ENCODE measurements at places on chromosomes 3 and 15.

DNA sequence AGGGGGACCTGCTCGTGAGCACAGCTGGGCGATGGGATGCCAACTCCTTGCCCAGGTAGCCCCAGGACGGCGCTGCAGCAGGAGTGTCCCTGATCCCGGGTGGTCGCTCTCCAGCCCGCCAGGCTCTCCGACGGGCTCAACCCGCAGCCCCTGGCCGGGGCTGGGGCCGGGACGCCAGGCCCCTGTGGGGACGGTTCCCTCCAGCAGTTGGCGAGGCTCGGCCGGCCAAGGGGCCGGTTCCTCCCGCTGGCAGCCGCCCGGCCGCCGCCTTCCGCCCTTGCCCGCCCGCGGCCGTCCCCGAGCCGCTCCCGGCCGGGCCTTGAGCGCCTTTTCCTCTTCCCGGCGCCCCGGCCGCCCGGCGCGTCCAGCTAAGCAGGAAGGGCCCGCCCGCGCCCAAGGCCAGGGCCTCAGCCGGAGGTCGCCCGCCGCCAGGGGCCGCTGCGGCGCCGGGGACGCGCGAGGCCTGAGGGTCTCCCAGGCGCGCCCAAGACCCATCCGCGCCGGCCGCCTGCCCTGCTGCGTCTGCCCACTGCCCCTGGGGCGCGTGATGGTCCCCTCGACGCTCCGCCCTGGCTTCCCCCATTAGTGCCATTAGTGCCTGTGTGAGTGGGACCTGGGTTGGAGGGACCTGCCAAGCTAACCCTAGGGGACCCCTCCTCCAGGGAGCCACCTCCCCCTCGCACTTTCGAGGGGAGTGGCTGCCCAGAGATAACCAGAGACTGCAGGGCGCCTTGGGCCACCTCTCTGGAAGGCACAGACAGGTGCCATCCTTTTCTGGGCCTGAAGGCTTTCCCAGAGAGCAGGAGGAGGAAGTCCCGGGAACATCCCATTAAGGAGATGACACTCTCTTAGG lies 106.4 kb downstream of the FBLN2 start:
- DNase-seq: no peak

GRCh38 chr3:62727536-62727935 lies 147.7 kb downstream of the CADPS start:
- DNase-seq: no peak

DNA sequence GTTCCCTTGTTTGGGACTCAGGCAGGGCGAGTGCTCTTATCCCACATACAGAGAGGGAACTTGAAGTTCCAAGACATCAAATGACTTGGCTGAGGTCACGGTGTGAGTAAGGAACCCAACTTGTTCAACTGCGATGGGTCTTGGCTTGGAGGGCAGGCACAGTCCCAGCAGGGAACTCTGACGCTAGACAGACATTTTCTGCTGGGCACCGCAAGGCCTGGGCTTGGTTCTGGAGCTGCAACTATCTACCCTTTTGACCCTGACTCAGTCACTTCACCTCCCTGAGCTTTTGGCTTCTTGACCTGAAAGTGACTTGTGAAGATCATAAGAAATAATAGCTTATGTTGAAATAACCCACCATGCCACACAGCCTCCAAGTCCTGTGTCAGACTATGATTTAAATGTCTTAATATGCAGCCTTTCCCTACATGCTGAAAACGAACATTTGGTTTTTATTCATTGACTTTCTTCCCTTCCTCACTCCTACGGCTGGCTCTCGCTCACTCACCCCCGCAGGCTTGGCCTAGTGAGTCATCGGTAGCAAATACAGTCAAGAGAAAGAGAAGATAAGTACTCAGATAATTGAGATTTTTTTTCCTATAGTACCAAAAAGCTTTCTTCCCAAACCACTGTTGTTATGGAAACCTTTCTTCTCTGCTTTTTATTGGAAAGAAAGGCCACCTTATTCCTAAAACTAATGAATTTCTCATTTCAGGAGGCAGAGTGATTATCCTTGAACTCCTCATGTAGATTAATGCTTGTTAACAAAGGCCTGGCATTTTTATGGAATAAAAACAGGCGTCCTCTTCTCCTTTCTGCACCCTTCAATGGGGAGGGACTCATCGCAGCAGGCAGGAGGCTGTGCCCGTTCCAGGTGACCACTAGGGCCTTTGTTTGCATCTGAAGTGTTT lies 178.4 kb downstream of the ATP10A start:
- DNase-seq: no peak

DNA sequence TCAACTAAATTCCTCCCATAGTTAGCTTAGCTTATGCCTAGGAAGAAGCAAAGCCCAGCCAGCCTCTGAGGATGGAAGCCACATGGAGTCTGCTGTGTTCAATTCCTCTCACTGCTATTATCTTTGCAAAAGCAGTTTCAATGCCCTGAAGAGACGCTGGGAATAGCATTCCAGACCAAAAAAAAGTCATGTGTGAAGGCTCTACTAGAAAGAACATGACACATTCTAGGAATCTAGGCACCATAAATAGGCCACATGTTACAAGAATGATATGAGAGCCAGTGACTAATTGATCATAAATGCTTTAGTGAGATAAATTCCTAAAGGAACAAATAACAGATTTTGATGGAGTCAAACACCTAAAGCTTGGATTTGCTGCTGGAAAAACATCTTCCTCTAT lies 800.8 kb downstream of the TUSC7 start:
- DNase-seq: no peak

- no peak for DNase-seq
Observed at GRCh38 chr3:143352850-143353550, 233.4 kb downstream of the CHST2 start.

GRCh38 chr3:33439546-33440327 lies 468 bp downstream of the UBP1 start:
- peak; percentile 61 for DNase-seq

GRCh38 chr3:185094697-185095096 lies 58.2 kb downstream of the C3orf70 start:
- DNase-seq: no peak

DNA sequence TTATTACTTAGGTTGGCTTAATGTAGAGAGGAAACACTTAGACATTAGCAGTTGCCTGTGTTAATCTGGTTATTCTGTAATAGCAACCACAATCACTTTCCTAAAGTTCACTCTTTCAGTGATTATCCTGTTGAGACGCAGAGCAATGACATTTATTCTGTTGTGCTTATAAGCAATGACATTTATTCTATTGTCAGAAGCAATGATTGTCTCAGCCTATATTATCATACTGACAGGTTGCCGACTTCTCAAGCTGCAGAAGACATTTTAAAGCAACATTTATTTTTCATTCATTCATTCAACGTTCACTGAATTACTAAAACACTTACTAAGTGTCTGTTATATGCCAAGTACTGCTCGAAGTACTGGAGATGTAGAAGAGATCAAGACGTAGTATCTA lies 193.5 kb upstream of the SLITRK3 start:
- no peak for DNase-seq

DNA sequence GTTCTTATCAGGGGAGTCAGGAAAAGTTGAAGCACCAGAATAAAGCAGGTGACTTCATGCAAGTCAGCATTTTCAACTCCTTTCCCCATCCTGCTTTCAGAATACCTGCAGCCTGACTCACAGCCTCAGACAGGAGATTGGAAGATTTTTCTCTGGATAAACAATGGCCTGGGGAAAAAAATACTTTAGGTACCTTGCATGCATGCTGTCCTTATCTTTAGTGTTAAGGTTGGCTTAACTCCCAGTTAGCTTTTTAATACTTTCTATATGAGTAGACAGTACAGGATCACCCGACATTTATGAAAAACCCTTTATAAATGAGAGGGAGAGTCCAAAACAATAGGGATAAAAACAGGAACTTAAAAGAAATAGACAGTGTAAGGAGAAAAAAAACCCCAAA lies 53.6 kb downstream of the PAK2 start:
- DNase-seq: no peak

DNA sequence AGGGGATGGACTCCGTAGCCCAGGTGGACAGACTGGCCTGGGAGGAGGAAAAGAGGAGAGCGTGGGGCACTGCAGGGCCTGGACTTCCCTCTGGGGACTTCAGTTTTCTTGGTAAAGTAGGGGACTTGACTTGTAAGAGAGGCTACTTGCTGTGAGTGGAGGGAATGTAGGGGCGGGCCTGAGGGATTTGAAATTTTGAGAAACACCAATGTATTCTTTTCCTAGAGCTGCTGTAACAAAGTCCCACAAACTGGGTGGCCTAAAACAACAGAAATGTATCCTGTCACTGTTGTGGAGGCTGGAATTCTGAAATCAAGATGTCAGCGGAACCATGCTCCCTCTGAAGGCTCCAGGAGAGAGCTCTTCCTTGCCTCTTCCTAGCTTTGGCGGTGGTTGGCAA lies 5.8 kb upstream of the HEG1 start:
- no peak for DNase-seq

DNA sequence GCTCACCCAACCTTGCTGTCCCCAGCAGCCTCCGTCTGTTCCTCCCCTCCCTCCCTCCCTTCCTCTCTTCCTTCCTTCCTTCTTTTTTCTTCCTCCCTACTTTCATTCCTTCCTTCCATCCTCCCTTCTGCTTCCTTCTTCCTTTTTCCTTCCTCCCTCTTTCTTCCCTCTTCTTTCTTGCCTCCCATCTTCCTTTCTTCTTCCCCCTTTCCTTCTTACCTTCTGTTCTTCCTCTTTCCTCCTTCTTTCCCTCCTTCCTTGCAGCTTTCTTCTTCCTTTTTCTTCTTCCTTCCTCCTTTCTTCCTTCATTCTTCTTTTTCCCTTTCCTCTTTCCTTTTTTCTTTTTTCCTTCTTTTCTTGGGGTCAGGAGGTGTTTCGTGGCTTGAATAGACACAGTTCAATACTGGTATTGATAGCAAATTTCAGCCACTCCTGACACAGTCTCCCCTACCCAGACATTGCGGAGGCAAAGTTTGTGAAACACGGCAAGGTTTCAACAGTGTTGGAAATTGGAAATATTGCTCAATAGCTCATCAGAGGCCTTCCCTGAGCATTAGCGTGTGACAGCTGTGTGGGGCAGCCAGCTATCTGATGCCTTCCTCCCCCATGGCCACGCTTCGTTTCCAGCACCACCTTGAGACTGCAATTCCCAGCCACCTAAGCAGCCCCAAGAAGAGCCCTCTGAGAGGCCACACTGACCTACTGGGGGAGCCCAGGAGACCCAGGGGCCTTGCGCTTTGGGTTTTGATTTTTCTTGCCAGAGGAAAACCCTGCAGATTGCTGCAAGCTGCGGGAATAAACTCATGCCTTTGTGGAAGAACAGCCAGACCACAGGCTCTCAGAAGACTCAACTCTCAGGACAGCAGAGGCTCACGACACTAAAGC lies 82.2 kb downstream of the KLF15 start:
- DNase-seq: no peak

GRCh38 chr3:106256249-106256957 lies 387.6 kb upstream of the CBLB start:
- DNase-seq: no peak

DNA sequence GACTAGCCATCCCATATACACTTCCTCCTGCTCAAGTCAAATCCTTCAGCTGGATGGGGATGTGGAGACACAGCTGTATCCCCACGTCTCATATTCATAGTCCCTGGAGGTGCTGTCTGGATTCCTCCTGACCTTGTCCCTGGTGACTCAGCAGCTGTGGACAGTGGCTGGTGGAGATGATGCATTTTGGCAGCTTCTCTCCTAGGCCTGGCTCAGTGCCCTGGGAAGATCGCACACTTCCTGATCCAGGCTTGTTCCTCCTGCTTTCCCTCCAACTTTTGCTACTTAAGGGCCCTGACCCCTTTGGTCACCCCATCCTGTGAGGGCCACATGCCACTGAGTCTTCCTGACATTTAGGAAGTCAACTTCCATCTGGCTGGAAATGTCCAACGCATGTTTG lies 44.4 kb downstream of the ADAMTSL3 start:
- DNase-seq: no peak

- DNase-seq: no peak
Observed at GRCh38 chr3:49674497-49674983, 389 bp downstream of the APEH start.

- no peak for DNase-seq
Observed at GRCh38 chr15:74318376-74319137, 48.9 kb downstream of the CYP11A1 start.
